Astrocyte (in vitro differentiated cells and primary cell): ENCODE measurements at places on chromosomes 11 and 22. TPM values are rescaled to one million over a fixed set of nuclear protein-coding genes. Genes with fewer than 3 reads are reported as not detected.

The DRICH1 gene
- not detected in 2 replicates for total RNA-seq

GRCh38 chr11:61609980-61610366 lies 29.1 kb upstream of the SYT7 start:
- H3K27ac ChIP-seq: no peak overlapping the region
- peaks cover 19% of the 10 kb centered on the region for H3K27me3 ChIP-seq

The IRF7 gene
- 75.4 and 80.6 TPM in 2 replicates for total RNA-seq

The UBQLN3 gene
- not detected in 2 replicates for total RNA-seq

- DNase-seq: peak; percentile 25
- no peaks in the 10 kb centered on the region for H3K36me3 ChIP-seq
- no peaks in the 10 kb centered on the region for H3K4me1 ChIP-seq
- H3K27ac ChIP-seq: no peak overlapping the region
- no peak overlapping the region for H3K4me3 ChIP-seq
Observed at GRCh38 chr22:42673898-42674401, 24.8 kb upstream of the CYB5R3 start.

The CYP2D6 gene
- total RNA-seq: 0.82 and 0.91 TPM in 2 replicates

DNA sequence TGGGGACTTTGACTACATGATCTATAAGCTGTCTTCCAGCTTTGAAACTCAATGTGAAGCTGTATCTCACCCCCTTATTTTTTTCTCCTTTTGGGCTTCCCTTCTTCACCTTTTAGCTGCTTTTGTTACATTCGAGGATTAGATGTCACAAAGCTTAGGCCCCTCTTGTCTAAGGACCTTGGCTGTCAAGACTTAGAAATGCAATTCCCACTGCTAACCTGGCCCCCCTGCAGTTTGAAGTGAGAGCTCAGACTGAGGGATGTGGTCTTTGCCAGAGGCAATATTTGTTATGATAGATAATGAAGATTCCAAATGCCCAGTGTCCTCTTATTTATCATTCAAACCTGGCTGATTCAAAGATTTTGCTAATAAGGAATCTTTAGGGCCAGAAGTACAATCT lies 128.3 kb downstream of the ARL14EP start:
- no peaks in the 10 kb centered on the region for H3K36me3 ChIP-seq
- H3K4me1 ChIP-seq: no peaks in the 10 kb centered on the region
- no peak overlapping the region for H3K27ac ChIP-seq

The CHADL gene
- total RNA-seq: 0.23 and 0.34 TPM in 2 replicates

- H3K4me3 ChIP-seq: no peak overlapping the region
- peaks cover 3% of the 10 kb centered on the region for H3K27me3 ChIP-seq
- H3K36me3 ChIP-seq: no peaks in the 10 kb centered on the region
Observed at GRCh38 chr11:75269896-75270295, 29.3 kb downstream of the TPBGL start.

- H3K36me3 ChIP-seq: no peaks in the 10 kb centered on the region
- H3K27me3 ChIP-seq: peaks cover 10% of the 10 kb centered on the region
- DNase-seq: no peak
- H3K4me1 ChIP-seq: no peaks in the 10 kb centered on the region
- no peak overlapping the region for H3K4me3 ChIP-seq
Observed at GRCh38 chr11:114031246-114031966, 28.1 kb upstream of the ZBTB16 start.

DNA sequence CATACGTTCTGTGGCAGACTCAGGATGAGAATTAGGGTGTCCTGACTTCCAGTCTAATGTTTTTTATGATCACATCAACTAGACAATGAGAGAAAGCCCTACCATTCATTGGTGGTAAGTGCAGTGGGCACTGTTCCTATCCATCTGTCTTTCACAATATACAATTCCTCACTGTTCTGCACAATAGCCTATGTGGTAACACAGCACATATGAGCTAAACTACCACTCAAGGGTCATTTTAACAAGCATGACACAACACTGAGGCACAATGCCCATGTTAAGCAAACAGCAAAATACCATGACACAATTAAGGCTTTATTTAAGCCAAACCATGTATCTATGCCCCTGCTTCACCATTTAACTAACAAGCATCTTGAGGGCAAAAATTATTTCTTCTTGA lies 52.3 kb downstream of the SIK3 start:
- no peaks in the 10 kb centered on the region for H3K4me1 ChIP-seq
- no peaks in the 10 kb centered on the region for H3K36me3 ChIP-seq
- no peak overlapping the region for H3K4me3 ChIP-seq
- DNase-seq: no peak
- no peak overlapping the region for H3K27ac ChIP-seq

The PPP2R5B gene
- 22.5 and 24.1 TPM in 2 replicates for total RNA-seq

DNA sequence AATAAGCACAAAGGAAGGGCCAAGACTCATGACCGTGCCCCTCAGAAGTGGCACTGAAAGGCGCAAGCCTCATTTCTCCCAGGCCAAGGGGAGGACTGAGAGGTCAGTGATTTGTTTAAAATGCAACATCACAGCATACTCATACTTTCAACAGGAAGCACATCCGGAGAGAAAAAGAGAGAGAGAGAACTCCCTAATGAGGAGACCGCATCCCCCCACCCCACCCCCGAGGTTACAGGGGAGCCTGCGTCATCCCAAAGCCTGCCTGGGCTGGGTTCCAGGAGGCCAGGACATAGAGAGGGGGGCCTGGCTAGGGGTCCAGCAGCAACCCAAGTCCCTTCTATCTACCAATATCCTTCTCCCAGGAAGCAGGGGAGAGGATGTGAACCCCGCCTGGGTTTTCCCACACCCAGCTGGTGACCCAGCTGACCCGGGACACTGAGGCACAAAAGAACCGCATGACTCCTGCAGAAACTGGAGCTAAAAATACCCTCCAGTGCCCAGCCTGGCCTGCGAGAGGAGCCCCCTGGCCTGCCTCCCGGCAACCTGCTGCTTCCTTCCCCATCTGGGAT lies 3.8 kb downstream of the CSNK1E start:
- H3K36me3 ChIP-seq: peaks cover 12% of the 10 kb centered on the region
- DNase-seq: peak; percentile 93
- H3K4me1 ChIP-seq: peaks cover 71% of the 10 kb centered on the region
- no peaks in the 10 kb centered on the region for H3K27me3 ChIP-seq

The NDUFC2 gene
- 251 and 285 TPM in 2 replicates for total RNA-seq

- no peak for DNase-seq
- no peaks in the 10 kb centered on the region for H3K4me1 ChIP-seq
- H3K27ac ChIP-seq: no peak overlapping the region
- H3K36me3 ChIP-seq: no peaks in the 10 kb centered on the region
- H3K4me3 ChIP-seq: no peak overlapping the region
Observed at GRCh38 chr11:2461956-2462542, 17.2 kb downstream of the KCNQ1 start.

DNA sequence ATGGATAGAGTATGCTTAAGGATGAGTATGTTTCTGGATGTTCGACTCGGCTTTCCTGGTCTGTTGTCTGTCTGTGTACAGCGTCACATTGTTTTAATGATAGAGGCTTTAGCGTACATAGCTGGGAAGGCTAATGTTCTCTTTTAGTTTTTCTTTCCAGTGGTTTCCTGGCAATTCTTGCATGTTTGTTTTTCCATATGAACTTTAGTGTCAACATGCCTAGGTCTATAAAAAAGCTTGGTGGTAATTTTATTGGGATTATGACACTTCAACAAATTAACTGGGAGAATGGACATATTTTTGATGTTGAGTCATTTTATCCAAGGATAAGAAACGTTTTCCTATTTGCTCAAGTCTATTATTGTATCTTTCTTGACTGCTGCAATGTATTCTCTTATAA lies 17.6 kb downstream of the F2 start:
- no peaks in the 10 kb centered on the region for H3K4me1 ChIP-seq
- H3K27me3 ChIP-seq: no peaks in the 10 kb centered on the region
- no peak overlapping the region for H3K4me3 ChIP-seq
- H3K27ac ChIP-seq: no peak overlapping the region

DNA sequence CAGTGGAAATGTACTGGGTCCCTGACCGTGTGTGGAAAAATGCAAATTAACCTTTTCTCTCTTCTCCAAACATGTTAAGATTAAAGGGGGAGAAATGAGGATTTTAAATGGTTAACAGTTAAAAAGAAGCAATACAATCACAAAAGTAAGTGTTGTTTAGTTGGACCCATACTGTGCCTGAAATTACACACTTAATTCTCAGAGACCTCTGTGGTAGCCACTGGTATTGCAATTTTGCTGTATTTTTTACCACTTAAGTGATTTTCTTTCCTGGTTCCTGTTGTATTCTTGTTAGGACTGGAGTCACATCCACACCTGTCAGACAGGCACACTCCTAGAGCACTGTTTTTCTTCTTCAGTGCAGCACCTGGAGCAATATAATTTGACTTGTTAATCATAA lies 179.6 kb upstream of the PDGFD start:
- DNase-seq: no peak
- H3K27ac ChIP-seq: no peak overlapping the region
- no peaks in the 10 kb centered on the region for H3K4me1 ChIP-seq
- H3K36me3 ChIP-seq: no peaks in the 10 kb centered on the region
- no peaks in the 10 kb centered on the region for H3K27me3 ChIP-seq

- peak overlapping the region; percentile 74 for H3K27ac ChIP-seq
- DNase-seq: no peak
- peaks cover 9% of the 10 kb centered on the region for H3K4me1 ChIP-seq
- peak overlapping the region; percentile 82 for H3K4me3 ChIP-seq
- no peaks in the 10 kb centered on the region for H3K27me3 ChIP-seq
Observed at GRCh38 chr11:130314184-130314749, 450 bp downstream of the ZBTB44 start.

DNA sequence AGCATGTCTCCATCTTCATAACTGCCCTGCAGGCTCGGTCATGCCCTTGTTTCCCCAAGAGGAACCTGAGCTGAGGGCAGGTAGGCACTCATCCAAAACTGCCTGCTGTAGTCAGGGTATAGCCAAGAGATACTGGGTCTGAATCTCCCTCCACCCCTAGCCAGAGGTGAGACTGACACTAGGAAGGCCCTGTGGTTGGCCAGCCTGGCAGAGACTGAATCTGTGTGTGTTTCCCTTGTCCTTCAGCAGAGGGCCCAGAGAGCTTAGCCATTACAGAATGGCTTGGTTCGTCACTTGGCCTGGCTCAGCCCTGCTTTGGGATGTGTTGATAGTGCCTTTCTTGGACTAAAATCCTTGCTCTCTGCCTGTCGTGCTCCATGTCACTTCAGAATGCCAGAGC lies 79.3 kb upstream of the SUSD2 start:
- no peak overlapping the region for H3K27ac ChIP-seq
- H3K4me3 ChIP-seq: no peak overlapping the region
- no peak for DNase-seq
- peaks cover 8% of the 10 kb centered on the region for H3K36me3 ChIP-seq
- H3K4me1 ChIP-seq: no peaks in the 10 kb centered on the region

DNA sequence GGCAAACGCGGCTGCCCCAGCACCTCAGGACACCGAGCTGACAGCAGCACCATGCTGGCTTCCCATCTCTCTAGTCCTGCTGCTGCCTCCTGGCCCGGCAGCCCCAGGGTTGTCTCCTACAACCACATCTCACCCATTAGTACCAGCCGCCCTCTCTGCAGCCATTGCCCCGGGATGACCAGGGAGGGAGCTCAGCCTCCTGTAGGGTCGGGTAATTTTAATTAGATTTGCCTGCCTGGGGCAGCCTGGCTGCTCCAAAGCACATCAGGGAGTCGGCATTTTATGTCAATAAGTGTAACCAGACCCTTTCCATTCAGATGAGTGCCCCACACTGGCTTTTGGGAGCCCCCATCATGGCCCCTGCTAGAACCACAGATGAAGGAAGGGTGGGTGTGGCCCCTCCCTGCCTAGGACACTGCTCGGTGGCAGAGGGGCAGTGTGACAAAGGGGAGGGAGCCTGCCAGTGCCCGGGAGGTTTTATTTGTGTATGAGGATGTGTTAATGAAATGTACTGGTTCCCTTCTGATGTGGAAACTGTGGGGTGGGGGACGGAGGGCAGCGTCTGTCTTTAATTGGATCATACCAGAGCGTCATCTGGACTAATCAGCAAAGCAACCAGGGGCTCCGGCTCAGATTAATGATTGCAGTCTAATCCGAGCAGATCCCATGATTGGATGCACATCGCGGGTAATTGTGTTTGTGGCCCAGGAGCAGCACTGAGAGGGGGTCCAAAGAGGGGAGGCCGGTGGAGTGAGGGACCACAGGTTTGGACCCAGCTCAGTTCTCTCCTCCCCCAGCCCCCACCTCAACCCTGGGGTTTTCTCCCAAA lies 125.3 kb downstream of the FEZ1 start:
- no peak for DNase-seq
- no peaks in the 10 kb centered on the region for H3K36me3 ChIP-seq
- no peaks in the 10 kb centered on the region for H3K4me1 ChIP-seq

The GAS2L1 gene
- 24.3 and 26.0 TPM in 2 replicates for total RNA-seq

The PHOX2A gene
- 0.36 TPM in 1 of 2 replicates, not detected in the other for total RNA-seq

The SLC22A12 gene
- not detected in 2 replicates for total RNA-seq

The DGCR6L gene
- total RNA-seq: 33.3 and 33.7 TPM in 2 replicates

GRCh38 chr11:42890773-42891172 lies 421.0 kb upstream of the API5 start:
- no peak overlapping the region for H3K4me3 ChIP-seq
- no peak overlapping the region for H3K27ac ChIP-seq
- H3K27me3 ChIP-seq: no peaks in the 10 kb centered on the region
- no peaks in the 10 kb centered on the region for H3K36me3 ChIP-seq
- DNase-seq: no peak
- H3K4me1 ChIP-seq: no peaks in the 10 kb centered on the region

The MS4A6A gene
- not detected in 2 replicates for total RNA-seq

The KDM4D gene
- total RNA-seq: 0.72 and 0.93 TPM in 2 replicates

- no peak overlapping the region for H3K27ac ChIP-seq
- peak; percentile 6 for DNase-seq
- no peaks in the 10 kb centered on the region for H3K4me1 ChIP-seq
- H3K27me3 ChIP-seq: peaks cover 71% of the 10 kb centered on the region
- no peak overlapping the region for H3K4me3 ChIP-seq
Observed at GRCh38 chr11:2142300-2142759, 3.1 kb upstream of the IGF2 start.

DNA sequence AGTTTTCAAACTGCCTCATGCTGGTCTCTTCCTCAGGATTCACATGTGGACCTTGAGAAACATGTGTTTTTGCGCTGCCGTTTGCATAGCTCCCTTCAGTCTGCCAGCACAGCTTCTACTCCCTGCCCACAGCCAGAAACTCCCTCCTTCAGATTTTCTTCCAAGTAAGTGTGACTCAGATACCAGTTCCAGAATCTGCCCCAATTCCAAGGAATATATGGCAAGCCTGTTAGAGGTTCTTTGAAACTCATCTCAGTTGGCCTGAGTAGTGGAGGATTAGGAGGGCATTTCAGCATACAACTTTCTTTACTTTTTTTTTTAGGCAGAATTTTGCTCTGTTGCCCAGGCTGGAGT lies 67.1 kb downstream of the SNX19 start:
- peak; percentile 88 for DNase-seq
- H3K27me3 ChIP-seq: no peaks in the 10 kb centered on the region
- H3K4me1 ChIP-seq: peaks cover 30% of the 10 kb centered on the region
- H3K4me3 ChIP-seq: no peak overlapping the region
- H3K27ac ChIP-seq: peak overlapping the region; percentile 88
- no peaks in the 10 kb centered on the region for H3K36me3 ChIP-seq

The OR8A1 gene
- total RNA-seq: not detected in 2 replicates

The KRTAP5-8 gene
- not detected in 2 replicates for total RNA-seq

The PHLDB1 gene
- 179 and 194 TPM in 2 replicates for total RNA-seq

GRCh38 chr11:12802418-12803085 lies 128.3 kb downstream of the TEAD1 start:
- peak overlapping the region; percentile 20 for H3K4me3 ChIP-seq
- no peaks in the 10 kb centered on the region for H3K27me3 ChIP-seq
- peak overlapping the region; percentile 88 for H3K27ac ChIP-seq
- no peaks in the 10 kb centered on the region for H3K36me3 ChIP-seq

The GGTLC2 gene
- not detected in 2 replicates for total RNA-seq

The CARD16 gene
- total RNA-seq: 1.6 and 2.0 TPM in 2 replicates
